Activated CD8-positive, alpha-beta memory T cell treated with anti-CD3 and anti-CD28 coated beads for 1 hour (primary cell): ENCODE measurements at places on chromosomes 4 and X.

DNA sequence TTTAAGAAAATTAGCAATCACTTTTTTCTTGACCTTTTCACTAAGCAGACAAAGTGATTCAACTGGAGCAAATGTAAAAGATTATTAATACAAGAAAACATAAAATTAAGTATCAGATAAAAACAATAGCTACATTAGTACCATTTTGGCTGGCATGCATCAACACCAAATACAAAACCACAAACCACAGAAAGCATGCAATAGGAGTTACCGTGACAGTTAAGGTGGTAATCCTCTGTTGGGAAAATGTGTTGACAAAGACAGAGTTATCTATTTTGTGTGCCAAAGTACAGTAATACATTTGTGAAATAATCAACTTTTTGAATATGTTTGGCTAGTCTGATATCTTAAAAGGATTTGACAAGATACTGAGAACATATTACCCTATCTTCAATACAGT lies 89.8 kb upstream of the ETNPPL start:
- no peak for DNase-seq

- DNase-seq, result no peak
These were observed 251.6 kb downstream of the USP46 start for GRCh38 chr4:52407545-52407944.

DNA sequence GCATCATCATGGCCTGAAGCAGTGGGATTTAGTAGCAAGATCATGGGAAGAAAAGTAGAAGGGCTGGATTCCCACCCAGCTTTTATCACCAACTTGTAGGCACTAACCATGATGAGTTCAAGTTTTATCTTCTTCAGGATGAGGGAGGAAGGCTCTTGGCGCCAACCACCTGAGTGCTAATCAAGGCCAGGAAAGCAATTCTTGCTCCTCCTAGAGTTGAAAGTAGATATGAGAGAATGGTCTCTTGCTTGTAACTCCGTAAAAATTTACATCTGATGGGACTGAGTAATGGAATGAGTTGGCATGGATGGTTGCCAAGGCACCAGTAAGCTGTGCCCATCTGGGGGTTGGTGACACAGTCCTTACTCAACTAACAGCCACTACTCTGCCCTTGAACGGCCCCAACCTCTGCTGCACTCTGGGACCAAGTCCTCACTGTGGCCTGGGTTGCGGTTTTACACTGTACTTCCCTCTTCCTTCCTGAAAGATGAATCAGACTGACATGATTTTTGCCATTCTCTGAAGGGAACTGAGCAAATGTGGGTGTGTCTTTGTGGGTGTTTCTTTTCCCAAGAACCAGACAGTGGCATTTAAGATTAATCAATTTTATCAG lies 39.4 kb upstream of the NDP start:
- no peak for DNase-seq

DNA sequence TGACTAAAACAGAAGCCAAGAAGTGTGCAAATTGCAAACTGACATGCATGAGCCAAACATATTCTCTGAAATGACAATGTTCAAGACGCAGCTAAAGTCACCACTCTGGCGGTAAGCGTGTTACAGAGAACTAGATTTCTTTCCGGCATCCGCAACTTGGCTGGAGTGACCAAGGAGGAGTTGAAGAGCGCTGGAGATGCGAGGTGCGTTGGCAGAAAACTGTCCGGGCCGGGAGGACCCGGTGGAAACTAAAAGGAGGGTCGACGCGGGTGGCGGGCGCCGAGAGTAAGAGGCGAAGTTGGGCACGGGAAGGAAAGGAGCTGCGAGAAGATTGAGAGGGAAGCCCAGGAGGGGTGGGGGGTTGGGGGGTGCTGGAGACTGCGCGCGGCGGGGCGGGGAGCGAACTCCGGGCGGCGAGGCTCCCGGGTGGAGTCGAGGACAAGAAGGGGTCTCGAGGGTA lies 807 bp downstream of the SEL1L3 start:
- DNase-seq, result no peak

DNA sequence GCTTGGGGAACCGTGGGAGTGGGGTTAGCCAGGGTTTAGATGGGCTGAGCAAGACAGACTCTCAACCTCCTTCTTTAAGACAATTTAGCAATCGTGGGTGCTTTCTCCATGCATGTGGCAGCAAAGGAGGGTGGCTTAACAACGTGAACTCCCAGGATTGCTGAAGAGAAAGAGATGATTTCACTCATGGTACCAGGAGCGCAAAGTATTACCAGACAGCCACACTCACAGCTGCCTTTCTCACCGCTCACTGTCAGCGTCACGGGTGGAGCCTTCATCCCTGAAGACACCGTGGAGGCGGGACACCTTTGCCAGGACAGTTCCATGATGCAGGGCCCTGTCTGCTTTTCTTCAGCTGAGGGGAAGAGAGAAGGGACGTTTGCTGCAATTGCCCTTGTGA lies 212.5 kb upstream of the PSAPL1 start:
- no peak for DNase-seq

- DNase-seq, result no peak
These were observed 10.5 kb upstream of the DHX15 start for GRCh38 chr4:24594887-24595286.

DNA sequence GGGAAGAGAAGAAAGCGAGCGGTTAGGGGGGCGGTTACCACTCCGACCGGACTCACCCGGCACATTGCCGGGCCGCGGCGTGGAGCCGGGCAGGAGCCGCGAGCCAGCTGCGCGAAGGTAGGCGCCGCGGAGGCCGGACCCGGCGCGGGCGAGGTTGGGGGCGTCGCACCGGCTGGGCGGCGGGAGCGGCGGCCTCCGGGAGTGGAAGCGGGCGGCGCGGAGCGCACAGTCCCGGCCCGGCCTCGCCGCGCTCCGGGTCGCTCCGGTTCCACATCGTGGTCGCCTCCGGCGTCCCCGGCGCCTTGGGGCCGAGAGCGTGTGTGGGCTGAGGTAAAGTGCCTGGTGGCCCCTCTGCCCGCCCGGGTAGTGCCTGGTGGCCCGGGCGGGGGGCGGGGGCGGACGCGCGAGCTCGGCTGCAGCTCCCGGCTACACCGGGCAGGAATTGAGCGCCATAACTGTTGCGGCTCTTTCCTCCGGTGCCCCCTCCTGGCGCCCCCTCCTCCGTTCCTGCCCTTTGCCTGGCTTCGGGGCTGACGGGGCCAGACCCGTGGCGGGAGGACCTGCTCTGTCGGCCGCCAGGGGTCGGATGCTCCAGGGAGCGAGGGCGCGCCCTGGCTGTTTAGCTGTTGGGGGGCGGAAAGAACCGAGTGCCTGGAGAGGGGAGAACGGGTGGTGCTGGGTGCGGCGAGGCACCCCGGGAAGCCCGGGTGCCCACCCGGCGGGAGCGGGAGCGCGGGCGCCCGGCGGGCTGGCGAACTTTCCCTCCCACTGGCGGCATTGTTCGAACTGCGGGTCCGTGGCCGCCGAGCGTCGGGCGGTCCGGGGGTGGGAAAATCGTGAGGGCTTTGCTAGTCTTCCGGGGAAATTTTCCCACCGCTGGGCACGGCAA lies 626 bp downstream of the JADE3 start:
- DNase-seq, result no peak

GRCh38 chr4:4446434-4446833 lies 59.5 kb downstream of the NSG1 start:
- no peak for DNase-seq

GRCh38 chr4:122552898-122553297 lies 68.0 kb downstream of the IL21 start:
- DNase-seq, result no peak

DNA sequence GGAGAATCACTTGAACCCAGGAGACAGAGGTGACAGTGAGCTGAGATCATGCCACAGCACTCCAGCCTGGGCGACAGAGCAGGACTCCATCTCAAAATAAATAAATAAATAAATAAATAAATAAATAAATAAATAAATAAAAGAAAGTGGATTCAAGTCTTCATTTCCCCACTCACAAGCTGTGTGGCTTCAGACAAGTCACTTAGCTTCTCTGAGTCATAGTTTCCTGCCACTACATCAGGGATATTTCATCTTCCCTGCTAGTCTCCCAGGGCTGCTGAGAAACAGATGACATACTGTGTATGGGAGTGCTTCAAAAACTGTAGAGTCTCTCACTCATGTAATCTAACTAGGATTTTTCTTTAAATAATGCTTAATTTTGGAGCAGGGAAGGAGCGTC lies 37.2 kb downstream of the TBC1D9 start:
- DNase-seq, result no peak

DNA sequence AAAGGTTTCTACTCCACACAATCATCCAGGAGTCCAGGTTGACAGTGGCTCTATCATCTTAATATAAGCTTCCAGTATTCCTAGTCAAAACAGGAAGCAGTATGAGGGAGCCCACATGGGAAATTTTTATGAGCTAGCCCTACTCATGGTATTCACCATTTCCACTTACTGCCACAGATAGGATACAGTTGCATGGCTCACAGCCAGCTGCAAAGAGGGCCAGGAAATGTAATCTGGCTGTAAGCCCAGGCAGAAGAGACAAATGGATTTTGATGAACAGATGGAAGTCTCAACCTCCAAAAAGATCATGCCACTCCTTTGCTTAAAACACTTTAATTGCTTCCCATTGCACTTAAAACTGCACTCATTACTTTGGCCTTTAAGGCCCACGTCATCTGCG lies 150.6 kb downstream of the ADAMTS3 start:
- no peak for DNase-seq

GRCh38 chr4:147773261-147774184 lies 41.6 kb downstream of the ARHGAP10 start:
- DNase-seq, result no peak

DNA sequence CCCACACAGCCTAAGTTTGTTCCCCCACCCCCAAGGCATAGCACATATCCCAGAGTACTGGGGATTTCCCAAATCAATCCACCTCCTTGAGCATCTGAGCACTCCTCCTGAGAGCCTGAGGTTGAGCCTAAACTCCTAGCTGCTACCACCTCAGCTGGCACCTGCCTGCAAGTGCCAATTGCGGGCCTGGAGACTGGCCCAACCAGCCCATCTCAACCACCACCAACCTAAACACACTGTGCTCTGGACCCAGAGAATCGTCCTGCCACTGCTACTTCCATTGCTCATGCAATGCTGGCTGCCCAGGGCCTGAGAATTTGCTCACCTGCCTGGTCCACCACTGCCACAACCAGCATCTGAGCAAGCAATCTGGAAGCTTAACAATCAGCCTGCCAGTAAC lies 177.1 kb downstream of the FGF13 start:
- DNase-seq, result no peak

DNA sequence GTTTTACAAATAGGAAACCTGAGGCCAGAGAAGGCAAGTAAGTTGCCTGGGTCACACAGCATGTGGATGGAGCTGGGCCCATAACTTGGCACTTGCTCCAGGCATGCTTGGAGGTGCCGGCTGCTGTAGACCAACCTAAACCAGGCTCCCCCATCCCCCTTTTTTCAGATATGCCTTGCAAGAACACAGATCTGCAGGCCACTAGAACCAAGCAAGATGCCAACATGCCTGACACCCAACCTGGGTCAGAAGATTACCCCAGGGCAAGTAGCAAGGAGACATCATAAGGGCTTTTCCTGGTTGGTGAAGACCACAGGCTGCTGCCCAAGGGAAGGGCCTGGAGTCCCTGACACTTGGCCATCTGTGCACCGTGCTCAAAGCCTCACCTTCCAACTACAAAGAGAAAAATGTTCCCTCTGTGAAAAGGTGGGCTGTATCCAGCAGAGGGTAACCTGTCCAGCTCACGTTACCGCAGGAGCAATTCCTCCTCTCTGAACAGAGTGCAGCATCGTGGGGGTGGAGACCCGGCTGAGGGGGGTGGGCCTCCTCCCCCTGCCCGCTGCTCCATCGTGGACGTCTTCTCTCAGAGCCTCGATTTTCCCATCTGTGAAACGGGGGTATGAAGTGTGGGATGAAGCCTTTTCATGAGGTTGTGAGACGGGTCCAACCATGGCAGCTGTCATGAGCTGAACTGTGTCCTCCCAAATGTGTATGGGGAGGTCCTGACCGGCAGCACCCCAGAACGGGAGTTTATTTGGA lies 23.0 kb downstream of the HMX1 start:
- DNase-seq, result no peak

DNA sequence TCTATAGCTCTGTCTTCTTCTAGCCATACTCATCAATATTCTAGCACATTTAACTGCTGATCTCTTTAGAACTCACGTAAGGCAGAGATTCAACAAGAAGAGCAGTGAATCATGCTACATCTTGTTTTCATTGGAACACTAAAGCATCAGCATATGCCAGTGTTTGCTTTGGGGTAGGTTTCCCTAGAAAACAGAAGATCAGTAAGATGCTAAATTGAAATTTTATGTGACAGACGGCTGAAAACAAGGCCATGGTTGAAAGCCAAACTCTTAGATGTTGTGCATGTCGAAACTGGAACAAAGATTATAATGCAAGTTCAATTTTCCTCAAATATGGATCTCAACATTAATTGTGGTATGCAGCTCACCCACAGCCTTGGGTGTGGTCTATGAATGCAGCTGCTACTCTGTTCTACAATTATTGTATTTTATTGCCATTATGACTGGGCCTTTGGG lies 107.6 kb downstream of the PDLIM5 start:
- no peak for DNase-seq

- no peak for DNase-seq
These were observed 5.7 kb downstream of the CD99 start for GRCh38 chrX:2696698-2697215.

GRCh38 chrX:9352694-9353411 lies 112.0 kb upstream of the TBL1X start:
- no peak for DNase-seq
